ENCODE measurements at places on chromosomes 1 and 21. TPM values are rescaled to one million over a fixed set of nuclear protein-coding genes. Genes with fewer than 3 reads are reported as not detected.

- no peak for DNase-seq
Observed at GRCh38 chr1:225695578-225696337, 42.8 kb upstream of the ENAH start.

DNA sequence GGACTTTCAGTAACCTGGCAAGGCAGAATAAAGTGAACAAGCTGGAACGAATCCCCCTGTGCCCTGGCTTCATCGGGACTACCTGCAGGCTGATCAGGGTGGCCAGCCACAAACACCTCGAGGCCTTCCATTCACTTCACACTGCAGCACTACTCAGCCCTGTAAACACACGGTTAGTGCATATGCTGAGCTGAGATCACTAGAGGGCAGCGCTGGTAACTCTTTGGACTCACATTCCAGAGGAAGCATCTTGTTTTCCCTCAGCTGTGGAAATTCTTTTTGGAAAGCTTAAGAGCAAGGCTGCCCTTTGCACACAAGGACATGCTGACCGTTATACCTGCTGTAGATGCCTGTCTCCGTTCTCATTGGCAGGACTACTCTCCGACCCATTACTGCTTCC is 32.1 kb downstream of the PCSK9 start:
- DNase-seq, result peak; percentile 52

DNA sequence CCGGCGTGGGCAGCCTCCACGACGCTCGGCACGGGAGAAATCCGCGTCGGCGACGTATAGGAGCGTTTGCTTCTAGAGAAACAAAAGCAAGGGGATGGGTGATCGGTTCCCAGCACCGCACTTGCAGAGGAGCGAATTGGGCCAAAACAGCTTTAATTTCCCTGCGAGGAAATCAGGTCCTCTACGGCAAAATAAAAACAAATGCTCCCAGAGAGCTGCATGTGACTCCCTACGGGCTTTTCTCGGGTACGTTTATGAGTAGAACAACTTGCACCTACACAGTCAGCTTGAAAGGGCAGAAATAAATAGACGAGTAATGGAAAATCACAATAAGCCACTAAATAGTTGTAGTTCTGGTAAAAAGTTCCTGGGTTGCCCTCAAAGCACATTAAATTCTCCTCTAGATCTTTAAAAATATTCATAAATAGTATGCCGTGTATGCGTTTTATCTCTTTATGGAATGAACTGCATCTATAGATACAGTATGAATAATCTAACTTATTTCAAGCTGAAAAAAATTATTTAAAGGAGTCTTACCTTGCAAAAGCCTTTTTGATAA is 1.2 kb downstream of the NHLH2 start:
- no peak for DNase-seq

- DNase-seq, result no peak
Observed at GRCh38 chr1:201614262-201615015, 75.5 kb downstream of the NAV1 start.

GRCh38 chr1:228061411-228062084 is 21.0 kb upstream of the ARF1 start:
- no peak for DNase-seq

The MYCL gene
- 0.40 TPM for total RNA-seq
